Naive thymus-derived CD8-positive, alpha-beta T cell (primary cell): ENCODE measurements at places on chromosomes 2 and 18.

DNA sequence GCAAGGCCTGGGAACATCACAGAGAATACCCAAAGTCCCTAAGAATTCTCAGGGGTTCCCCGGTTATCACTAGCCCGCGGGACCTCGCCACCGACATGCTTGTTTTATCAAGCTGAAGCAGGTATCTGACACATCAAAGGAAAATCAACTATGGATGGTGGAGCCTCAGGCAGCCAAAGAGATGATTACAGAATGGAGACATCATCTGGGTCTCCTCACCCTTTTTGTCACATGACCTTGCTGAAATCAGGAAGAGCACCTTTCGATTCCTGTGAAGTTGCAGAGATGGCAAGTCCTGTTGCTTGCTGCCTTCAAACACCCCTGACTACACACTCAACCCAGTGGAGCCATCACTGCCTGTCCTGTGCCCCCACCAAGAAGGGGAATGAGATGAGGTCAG is 19.2 kb upstream of the CAB39 start:
- DNase-seq, result no peak

DNA sequence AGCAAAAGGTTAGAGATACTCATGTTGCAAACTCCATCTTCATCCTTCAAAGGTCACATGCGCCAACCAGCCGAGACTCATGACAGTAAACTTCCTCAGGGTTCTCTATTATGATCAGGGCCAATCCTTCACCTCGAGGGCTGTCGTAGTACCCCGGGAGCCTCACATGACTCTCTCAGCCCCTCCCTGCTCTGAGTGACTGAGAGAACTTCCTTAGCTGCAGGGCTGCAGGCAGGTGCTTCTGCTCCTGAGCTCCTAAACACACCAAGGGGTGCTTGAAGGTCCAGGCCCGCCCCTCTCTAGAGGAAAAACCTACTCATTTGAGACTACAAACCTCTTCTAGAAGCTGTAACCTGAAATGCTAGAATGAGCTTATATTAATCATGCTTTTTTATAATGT is 48.2 kb downstream of the LONRF2 start:
- no peak for DNase-seq

DNA sequence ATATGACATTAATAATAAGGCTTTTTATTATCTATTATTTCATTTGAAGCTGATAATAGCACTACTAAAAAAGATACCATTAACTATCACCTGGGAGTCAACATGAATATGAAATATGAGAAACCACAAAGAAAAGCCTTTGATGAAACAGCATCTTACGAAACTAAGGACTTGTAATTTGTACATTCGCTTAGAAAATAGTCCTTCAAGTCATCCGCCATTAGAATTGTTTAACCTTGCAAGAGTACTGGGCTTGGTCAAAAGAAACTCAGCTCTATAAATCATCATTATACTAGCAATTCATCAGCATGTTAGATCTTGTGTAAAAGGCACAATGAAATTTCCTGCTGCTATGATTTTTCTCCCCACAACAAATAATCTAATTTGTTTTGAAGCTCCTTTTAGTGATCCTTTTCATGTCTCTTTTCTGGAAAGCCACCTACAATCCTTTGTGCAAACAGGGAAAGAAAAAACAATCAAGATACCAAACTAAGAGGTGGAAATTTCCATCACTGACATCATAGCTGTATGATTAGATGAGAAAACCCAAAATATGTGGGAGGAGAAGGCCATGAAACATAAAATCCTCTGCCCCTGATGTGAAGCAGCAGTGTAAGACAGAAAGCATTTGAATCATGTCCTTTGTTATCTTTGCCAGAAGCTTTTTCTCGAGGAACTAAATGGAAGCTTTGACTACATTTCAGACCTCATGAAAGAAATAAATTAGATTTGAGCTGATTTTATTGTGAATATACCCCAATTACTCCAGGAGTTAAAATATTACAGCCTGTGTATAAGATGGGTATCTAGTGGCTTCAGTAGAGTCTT is 31.2 kb downstream of the SCN9A start:
- no peak for DNase-seq

DNA sequence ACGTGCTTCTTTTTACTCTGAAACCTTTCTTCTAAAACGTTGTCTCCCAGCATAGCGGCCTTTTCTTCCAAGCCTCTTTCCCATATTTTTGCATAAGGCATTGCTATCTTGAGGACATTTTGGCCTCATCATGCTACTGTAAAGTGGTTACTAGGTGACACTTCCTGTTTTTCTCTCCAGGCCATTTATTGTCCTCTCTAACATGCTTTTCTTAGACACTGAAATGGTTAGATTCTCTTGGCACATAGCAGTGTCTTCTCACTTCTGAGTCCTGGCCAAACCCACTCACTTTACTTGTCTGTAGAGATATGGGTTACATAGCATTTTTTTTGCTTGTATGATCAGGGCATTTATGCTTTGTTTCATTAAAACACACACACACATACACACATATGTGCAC is 50.1 kb upstream of the KCNH7 start:
- DNase-seq, result no peak

- no peak for DNase-seq
Measured at GRCh38 chr2:215476424-215476823, 40.6 kb upstream of the FN1 start.

DNA sequence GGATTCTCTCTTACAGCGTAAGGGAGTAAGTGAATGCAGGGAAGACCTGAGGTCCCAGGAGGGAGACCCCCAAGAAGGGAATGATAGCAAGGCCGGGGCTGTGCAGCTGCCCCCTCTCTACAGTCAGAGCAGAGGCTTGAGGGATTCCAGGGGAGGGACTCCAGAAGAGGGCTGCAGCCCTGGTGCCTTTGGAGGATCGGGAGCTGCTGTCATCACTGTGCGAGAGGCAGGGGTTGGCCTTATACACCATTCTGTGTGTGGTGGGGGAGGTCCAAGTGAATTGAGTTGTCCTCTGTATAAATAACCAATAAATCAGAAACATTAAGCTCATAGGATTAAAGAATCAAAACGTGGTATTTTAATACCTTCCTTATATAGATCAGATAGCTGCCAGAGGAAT is 114.9 kb downstream of the GLI2 start:
- no peak for DNase-seq

GRCh38 chr2:111029181-111029927 is 91.4 kb upstream of the BCL2L11 start:
- DNase-seq, result no peak

- DNase-seq, result no peak
Measured at GRCh38 chr2:33320573-33320972, 155.9 kb upstream of the RASGRP3 start.

GRCh38 chr2:27448381-27448780 is 6.2 kb downstream of the KRTCAP3 start:
- no peak for DNase-seq

- DNase-seq, result no peak
Measured at GRCh38 chr2:241935314-241935713, 65.8 kb downstream of the RTP5 start.

GRCh38 chr2:69411120-69411519 is 24.1 kb upstream of the GFPT1 start:
- DNase-seq, result no peak

DNA sequence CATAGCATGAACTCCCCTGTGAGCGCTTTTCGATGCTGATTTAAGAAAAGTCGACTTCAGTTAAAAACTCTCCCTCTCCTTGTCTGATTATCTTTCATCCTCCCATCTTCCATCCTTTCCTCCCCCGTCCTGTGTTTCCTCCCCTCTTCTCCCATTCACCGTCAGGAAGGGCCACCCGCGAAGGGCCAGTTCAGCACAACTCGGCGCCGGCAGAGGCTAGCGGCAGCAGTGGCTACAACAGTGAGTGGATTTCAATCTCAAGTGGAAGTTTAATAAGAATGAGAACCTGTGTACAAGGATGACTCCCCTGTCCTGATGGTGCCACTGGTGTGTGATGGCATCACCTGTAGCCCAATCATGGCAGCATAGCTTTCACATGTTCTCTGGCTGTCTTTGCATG is 106.9 kb downstream of the PRKRA start:
- DNase-seq, result no peak
